ENCODE measurements at places on chromosomes 1 and 21.

- no peak for DNase-seq
Measured at GRCh38 chr1:54105080-54105479, 47.7 kb downstream of the CDCP2 start.

DNA sequence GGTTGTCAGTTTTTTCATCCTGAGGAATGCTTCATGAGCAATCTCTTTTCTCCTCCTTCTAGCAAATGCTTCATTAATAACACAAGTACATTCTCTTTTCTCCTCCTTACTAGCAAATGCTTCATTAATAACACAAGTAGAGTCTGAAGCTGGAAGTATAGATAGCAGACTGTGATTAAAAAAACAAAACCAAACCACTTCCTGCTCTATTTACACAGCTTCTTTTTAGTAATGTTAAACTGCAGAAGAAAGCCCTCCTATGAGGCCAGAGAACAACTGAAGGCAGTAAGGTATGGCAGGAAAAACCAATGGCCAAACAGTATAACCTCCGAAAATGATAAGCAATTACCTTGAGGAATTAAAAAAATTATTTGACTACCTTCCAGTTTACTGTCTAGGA is 90.1 kb downstream of the ZSWIM5 start:
- DNase-seq: no peak

GRCh38 chr1:245771511-245772281 is 616.9 kb downstream of the KIF26B start:
- no peak for DNase-seq

DNA sequence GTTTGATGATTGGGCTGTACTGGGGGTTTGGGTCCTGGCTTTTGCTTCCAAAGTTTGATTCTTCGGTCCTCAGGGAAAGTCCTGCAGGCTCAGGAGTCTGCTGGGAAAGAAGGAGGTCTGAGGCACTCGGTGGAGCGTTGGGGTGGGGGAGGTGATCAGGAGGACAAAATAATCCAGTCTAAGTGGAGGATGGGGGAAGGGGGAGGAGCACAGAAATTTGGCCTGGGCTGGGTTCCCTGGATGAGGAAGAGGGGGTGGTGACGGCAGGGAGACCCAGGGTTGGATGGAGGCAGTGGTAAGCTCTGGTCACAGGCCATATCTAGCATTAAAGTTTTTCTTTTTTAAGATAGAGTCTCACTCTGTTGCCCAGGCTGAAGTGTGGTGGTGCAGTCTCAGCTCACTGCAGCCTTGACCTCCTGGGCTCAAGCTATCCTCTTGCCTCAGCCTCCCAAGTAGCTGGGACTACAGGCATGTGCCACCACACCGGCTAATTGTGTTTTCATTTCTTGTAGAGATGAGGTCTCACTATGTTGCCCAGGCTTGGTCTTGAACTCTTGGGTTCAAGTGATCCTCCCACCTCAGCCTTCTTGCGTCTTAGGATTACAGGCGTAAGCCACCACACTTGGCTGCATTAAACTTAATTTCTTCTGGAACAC is 6.8 kb downstream of the SH2D2A start:
- DNase-seq: no peak

GRCh38 chr1:220655961-220656740 is 34.0 kb upstream of the C1orf115 start:
- DNase-seq: no peak

DNA sequence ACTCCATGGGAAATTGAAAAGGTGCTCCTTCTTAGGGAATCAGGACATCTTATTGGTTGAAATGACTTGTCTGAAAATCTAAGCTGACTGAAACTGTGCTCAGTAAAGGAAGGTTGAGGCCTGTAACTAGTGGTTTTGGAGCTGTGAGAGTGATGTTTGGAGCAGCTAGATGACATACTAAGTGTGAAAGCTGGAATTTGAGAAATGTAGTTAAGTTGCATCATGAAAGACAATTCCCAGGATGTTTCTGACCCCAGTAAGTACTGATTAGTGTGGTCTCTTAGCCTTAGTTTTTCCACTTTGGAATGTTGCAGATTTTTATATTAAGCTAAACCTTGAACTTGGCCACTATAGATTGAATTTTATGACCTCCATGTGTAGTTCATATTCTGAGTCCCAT is 154.9 kb downstream of the PAPPA2 start:
- no peak for DNase-seq

- DNase-seq: no peak
Measured at GRCh38 chr1:232835166-232835565, 29.9 kb downstream of the MAP10 start.

DNA sequence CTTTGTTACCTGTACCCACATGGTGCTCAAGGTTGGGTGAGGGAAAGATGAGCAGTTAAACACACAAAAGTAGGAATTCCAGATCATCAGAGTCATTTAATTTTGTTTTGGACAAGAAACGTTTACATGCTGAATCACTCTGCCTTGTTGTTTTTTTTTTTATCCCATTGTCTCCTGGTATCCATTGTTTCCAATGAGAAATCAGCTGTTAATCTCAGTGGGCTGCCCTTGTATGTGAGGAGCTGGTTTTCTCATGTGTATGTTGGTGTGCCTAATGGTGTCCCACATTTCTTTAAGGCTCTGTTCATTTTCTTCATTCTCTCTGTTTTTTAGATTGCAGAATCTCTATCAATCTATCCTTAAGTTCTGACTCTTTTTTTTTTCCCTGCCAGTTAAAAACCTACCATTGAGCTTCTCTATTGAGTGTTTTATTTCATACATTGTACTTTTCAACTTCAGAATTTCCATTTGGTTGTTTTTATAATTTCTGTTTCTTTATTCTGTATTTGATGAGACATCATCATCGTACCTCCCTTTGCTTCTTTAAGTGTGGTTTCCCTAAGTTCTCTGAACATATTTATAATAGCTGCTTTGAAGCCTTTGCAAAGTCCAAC is 8.8 kb upstream of the OBSCN start:
- DNase-seq: no peak

DNA sequence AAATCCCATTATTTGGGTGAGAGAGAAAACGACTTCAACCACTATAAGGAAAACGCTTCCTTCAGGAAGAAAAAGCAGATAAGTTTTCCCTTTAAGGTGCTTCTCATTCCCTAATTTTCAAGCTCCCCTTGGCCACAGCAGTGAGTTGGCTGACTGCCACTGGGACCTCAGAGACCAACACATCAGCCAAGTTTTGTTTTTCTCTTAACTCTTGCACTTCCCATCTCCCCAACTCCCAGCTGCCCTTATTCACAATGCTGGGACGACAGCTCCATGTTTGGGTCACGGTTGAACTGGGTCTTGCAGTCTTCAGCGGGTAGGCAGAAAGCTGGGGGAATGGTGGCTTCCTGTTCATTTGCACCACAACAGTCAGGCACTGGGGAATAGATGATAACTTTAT is 18.9 kb downstream of the SGIP1 start:
- no peak for DNase-seq

DNA sequence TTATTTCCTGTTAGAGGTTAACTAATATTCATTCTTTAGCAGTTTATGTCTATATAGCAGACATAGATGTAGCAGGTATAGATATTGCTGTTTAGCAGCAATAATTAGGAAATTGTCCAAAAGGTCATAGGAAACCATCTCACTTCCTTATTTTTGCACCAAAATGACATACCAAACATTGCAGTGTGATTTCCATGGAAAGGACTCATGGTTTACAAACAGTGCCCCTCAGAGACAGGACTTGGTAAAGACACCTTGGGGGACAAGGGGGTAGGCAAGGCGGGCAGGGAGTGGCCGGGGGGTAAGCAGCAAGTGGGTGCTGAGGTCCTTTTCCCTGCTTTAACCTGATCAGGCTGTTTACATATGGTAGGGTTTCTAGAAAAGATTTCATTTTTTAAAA is 30.5 kb downstream of the BATF3 start:
- DNase-seq: no peak

DNA sequence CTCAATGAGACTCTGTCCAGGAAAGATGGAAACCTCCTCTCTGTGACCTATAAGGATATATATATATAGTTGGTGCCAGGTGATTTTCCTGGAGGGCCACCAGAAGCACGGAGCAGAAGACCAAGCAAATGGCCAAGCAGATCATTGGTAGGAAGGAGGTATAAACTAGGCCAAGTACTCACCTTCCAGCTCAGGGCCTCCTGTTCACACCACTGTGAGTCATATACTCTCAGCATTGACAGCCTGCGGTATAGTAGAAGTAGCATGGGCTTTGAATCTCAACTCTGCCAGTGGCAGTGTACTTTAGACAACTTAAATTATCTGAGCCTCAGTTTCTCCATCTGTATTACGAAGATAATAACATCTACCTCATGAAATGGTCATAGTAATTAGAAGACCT is 15.4 kb downstream of the IL12RB2 start:
- no peak for DNase-seq

GRCh38 chr1:95021119-95021518 is 51.6 kb downstream of the ALG14 start:
- DNase-seq: no peak

DNA sequence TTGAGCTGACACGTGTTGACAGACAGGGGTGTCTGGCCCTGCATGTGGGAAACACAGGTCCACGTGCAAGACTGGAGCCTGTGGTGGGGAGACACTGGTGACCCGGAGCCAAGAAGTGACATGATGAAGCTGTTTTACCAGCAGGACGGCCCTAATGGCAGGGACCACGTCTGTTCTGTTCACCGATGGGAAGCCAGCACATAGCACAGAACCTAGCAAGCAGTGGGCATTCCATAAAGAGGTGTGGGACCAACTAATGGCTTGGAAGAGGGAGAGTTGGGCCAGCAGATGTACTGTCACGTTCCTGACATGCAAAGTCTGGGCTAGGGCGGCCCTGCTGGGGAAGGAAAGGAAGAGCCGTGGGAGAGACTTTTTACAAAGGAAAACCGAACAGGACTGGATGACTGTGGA is 15.3 kb downstream of the NAV1 start:
- DNase-seq: no peak

- DNase-seq: no peak
Measured at GRCh38 chr1:20715406-20715805, 2.4 kb downstream of the KIF17 start.

Data from effector CD8-positive, alpha-beta T cell (primary cell).